ENCODE measurements at places on chromosomes 7 and 10. TPM values are rescaled to one million over a fixed set of nuclear protein-coding genes. Genes with fewer than 3 reads are reported as not detected.

Gene VAX1
- total RNA-seq, result not detected

- no peak for DNase-seq
These were observed 5.4 kb downstream of the PPP1R17 start for GRCh38 chr7:31692451-31692850.

DNA sequence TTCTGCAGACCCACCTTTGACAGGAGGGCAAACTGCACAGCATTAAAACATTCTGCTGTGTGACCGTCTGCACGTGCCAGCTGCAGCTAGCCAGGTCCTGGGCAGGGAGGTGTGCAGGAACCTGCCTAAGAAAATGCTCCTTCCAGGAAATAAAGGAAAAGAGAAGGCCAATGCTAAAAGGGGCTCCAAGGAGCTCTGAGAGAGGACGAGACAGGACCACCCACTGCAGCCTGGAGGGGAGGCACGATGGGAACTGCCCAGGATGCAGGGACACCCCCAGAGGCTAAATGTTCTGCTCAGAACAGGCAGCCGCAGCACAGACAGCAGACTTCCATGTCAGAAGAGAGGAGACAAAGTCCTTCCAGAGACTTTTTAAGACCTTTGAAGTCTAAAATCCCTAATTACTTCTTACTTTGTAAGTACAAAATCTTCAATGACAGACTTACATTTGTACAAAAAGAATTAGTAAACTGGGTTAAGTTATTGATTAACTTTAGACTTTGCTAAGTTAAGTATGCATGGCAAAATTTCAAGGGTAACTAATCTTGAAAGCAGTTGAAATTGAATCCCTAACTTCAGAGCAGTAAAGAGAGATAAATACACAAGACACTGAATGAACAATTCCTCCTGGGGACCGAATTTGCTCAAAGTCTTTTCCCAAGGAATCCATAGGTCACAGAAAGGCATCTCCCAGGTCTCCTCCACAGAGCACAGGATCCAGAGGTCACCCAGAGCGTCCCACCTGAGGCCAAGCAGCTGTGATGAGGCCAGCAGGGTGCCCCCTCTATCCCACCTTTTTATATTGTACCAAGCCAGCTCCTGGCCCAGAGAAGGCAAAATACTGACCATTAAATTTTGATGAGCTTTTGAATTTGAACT is 21.5 kb downstream of the HSPA12A start:
- no peak for DNase-seq

GRCh38 chr10:92180399-92180798 is 110.5 kb downstream of the CPEB3 start:
- DNase-seq, result no peak

- peak; percentile 61 for DNase-seq
These were observed 24.9 kb upstream of the TNRC18 start for GRCh38 chr7:5448378-5449037.

Gene TMEM176B
- total RNA-seq, result 75.5 TPM

GRCh38 chr10:102643336-102644065 is 778 bp upstream of the TRIM8 start:
- peak; percentile 65 for DNase-seq

DNA sequence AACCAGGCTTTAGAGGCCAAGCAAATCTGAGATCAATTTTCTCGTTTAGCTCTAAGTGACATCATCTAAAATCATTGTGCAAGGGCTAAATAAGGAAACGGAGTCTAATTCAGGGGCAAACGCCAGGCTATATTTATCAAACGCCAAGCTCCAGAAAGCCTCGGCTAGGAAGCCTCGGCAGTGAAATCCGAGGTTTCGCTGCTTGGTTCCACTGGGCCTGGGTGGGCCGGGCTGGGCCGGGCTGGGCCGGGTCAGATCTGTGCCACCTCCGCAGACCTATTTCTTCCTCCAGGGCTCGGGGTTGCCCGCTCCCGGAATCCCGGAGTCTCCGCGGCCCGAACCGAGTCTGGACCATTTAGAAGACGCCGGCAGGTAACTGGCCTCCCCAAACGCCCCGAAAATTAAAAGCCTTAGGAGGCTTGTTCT is 459 bp upstream of the FEZF1 start:
- DNase-seq, result no peak

Gene ITIH5
- 407 TPM for total RNA-seq

DNA sequence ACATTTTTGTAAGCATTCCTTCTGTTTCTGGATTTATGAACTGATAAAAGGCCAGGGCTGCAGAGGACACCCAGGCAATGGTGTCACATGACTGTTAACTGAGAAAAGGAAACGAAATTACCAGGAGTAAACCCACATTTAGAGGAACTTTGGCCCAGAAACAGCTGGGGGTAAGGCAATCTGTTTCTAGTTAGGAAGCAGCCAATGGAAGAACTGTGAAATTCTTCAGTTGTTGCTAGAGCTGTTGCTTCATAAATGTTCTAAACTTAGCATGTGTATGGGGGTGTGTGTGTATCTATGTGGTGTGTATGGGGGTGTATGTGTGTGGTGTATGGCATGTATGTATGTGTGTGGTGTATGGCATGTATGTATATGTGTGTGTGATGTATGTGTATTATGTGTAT is 11.8 kb upstream of the PDCD4 start:
- no peak for DNase-seq

DNA sequence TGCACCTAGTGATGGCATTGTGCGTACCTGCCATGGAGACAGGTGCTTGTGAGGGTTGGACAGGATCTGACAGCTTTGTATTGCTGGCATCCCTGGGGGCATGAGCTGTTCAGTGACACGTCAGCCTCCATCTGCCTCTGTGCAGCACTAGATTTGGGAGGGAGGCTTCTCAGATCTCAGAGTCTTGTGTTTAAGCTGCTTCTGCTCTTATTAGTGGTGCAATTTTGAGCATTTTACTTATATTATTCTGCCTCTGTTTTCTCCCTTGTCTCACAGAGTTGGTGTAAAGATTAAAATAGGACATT is 5.1 kb downstream of the ARHGAP22 start:
- no peak for DNase-seq

- no peak for DNase-seq
These were observed 4.0 kb upstream of the TAS2R40 start for GRCh38 chr7:143217806-143218205.

Gene INA
- total RNA-seq, result not detected

Gene PDZD7
- 0.48 TPM for total RNA-seq

DNA sequence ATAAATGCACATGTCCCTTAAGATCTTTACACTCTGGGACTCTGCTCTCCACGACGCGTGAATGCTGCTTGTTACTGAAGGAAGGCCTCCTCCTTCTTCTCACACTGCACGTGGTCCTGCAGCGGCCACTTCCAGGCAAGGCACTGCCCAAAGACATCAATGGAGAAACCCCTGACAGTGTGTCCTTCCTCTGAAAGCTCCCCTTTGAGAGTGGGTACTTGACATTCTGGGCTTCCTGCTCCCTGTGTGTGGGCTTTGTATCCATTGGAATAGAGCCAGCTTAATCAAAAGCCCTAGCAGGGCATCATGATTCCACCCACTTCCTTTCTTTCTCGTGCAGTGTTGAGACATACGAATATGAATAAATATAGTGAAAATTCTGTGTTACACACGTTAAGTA is 69.7 kb upstream of the STK17A start:
- no peak for DNase-seq

GRCh38 chr10:122140461-122140902 is 130.6 kb upstream of the BTBD16 start:
- DNase-seq, result no peak

Gene NPY4R
- total RNA-seq, result not detected

Gene UBTD1
- total RNA-seq, result 14.7 TPM

GRCh38 chr10:1172256-1172984 is 116.2 kb downstream of the WDR37 start:
- peak; percentile 14 for DNase-seq

- no peak for DNase-seq
These were observed 74.8 kb downstream of the LMBR1 start for GRCh38 chr7:156818133-156818532.

DNA sequence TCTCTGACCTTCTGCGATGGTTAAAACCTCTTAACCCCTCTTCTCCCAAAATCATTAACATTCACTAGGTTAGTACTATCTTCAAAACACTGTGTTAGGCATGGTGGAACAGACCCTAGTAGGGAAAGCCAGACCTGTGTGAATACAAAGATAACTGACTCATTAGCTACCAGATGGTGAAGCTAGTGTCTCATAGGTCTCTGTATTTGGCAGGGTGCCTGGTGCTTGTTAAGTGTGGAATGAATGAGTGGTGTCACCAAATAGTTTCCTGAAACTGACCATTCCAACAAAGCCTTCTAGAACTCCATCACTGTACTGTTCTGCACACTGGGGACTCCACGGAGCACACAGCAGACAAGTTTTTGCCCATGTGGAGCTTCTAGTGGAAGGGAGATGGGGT is 27.7 kb upstream of the TM9SF3 start:
- no peak for DNase-seq

DNA sequence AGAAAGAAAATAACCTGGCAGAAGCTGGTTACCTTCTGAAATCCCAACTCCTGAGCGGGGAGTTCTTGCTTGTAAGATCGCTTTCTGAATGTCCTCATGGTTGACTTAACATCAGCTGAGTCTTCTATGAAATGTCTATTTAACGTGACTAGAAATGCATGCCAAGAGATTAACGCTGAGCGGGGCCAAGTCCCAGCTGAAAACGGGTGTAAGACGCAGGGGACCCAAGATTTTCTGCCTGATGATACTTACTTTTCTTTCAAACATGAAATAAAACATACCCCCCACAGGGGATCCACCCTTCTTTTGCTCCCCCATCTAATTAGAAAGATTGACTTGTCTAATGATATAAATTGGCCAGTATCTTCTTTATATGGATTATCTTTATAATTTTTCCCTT is 14.9 kb downstream of the OR9A2 start:
- no peak for DNase-seq

DNA sequence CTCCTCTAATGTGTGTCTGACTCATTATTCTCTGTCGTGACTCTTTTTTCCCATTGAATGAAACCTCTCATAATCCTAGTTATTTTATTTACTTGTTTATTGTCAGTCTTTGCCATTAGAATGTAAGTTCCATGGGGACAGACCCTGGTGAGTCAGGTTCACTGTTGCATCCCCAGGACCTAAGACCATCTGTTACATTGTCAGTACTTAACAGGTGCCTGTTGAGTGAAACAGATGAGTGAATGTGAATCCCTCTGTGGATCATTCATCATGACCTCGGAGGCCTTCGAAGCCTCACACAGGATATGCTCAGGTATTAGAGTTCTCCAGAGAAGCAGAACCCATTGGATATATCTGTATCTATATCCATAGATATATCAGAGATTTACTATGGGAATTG is 120.1 kb downstream of the PFKFB3 start:
- no peak for DNase-seq

GRCh38 chr7:44318332-44318731 is 7.1 kb downstream of the CAMK2B start:
- DNase-seq, result no peak

GRCh38 chr7:66099551-66100407 is 14.9 kb upstream of the CRCP start:
- peak; percentile 76 for DNase-seq

DNA sequence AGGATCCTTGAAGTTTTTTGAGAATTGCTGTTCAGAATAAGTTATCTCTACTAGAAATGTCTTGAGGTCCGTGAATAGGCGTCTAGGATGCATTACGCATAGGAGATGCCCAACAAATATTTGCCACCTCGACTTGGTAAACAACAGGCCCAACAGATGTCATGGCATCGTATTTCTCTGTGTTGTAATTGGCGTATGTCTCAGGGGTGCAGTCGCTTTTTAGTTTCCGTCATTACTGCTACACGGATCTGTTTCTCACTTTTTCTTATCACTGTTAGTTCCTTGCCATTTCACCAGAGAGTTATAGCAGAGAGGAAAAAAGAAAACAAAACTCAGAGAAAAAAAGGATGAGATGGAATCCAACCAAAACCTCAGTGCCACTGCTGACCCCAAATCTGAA is 73.0 kb upstream of the SFMBT2 start:
- DNase-seq, result no peak

Gene SPOCK2
- 3.9 TPM for total RNA-seq

GRCh38 chr10:52755297-52756062 is 17.1 kb downstream of the MBL2 start:
- DNase-seq, result no peak

- DNase-seq, result no peak
These were observed 1.7 kb upstream of the TBATA start for GRCh38 chr10:70786799-70787415.

DNA sequence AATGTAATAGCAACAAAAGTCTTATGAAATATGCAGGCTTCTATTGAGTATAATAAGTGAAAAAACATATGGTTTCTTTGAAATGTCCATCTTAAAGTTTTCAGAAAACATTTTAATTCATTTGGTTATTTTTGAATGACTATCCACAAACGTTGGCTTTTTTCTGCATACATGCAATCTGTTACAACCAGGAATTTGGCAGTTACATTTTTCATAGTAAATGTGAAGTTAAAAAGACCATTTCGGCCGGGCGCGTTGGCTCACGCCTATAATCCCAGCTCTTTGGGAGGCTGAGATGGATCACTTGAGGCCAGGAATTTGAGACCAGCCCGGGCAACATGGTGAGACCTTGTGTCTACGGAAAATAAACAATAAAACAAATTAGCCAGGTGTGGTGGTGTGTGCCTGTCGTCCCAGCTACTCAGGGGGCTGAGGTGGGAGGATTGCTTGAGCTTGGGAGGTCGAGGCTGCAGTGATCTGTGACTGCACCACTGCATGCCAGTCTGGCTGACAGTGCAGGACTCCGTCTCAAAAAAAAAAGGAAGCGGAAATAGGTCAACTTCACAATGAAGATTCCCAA is 73.9 kb upstream of the NMT2 start:
- DNase-seq, result no peak

- DNase-seq, result no peak
These were observed 52.2 kb downstream of the GALNT17 start for GRCh38 chr7:71184136-71184535.

Gene KCP
- 0.33 TPM for total RNA-seq

Gene LOXL4
- 26.1 TPM for total RNA-seq

DNA sequence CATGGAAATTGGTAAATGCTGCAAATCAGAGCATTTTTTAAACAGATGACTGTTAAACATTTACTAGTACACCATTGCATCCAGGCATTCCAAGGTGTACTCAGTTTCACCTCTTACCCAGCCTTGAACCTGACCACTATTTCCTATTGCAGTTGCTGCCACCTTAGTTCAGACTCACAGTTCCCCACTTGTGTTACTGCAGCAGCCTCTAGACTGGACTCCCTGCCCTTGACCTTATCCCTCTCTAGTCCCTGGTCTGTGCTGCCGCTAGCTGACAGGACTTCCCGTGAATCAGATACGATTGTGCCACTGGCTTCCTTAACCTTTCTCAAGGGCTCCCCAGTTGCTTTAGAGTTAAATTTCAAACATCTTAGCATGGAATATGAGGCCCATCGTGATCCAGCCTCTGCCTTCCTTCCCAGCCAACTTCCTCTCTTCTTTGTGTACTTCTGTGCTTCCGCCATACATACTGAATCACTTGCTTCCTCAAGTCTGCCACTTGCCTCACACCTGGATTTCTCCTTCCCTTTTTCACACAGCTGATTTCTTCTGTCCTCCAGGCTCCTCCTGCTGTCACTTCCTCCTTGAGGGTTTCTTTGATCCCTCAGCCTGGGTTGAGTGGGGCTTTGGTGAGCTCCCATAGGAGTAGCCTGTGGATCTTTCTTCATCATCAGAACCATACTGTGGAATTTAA is 118.7 kb upstream of the GJD4 start:
- DNase-seq, result no peak

GRCh38 chr10:13684806-13685482 is 98.2 kb downstream of the PRPF18 start:
- no peak for DNase-seq

Gene PNLIPRP2
- total RNA-seq, result not detected

GRCh38 chr7:17654940-17655339 is 285.4 kb downstream of the SNX13 start:
- DNase-seq, result no peak

Gene CUZD1
- total RNA-seq, result 0.48 TPM
